Stomach (tissue), 19 donors: ENCODE measurements at places on chromosomes 5 and 9.

DNA sequence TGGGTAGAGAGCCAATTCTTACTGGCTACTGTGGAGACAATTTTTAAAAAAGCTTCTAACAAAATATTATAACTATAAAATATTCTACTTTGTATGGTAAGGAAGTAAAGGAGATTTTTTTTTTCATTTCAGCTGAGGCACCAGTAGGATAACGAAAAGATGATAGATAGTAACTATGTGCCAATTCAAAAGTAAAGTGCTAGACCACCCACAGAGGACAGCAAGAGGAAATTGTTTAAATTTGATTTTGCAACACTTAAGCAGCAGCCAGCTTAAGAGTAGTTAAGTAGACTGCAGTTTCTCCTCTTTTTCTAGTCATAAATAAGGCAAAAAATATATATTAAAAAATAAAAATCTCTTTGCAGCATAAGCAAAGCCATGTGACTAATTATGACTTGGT is 1539.3 kb upstream of the ACO1 start:
- no peak for DNase-seq

- DNase-seq: no peak
These were observed 358.0 kb downstream of the ENC1 start for GRCh38 chr5:74282490-74282889.

DNA sequence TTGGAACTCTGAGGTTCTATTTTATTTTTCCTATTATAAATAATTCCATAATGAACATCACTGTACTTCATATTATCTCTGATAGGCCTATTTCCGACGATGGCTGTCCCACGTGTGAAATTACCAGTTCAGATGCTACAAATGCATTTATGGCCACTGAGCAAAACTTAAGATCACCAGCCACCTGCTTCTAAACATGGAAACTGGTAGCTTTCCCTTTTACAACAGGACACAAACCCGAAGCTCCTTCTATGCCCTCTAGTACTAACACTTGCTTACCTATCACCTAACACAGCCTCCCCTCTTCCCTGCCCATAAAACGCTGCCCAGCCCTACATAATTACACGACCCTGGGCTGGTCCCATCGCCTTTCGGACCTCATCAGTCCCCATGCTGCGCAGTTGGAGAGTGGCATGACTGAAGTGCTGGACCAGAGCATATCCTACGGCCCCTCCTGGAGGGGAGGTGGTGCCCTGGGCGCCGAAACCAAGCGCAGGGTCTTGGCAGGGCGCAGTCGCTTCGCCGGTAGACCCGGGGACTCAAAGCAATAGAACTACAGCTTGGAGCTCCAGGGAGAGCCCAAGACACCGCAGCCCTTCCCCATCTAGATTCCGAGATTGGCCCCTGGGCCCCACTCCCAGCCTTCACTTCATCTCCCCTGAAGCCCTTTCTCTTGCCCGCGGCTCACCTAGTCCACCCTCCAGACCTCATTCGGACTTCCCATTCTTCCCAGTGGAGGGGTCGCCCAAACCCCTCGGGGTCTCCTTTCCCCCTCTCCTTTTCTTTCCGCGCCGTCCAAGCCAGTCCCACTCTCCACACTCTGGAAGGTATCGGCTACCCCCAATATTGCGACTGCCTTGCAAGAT is 1.0 kb upstream of the SAP30L start:
- peak; percentile 37 for DNase-seq

DNA sequence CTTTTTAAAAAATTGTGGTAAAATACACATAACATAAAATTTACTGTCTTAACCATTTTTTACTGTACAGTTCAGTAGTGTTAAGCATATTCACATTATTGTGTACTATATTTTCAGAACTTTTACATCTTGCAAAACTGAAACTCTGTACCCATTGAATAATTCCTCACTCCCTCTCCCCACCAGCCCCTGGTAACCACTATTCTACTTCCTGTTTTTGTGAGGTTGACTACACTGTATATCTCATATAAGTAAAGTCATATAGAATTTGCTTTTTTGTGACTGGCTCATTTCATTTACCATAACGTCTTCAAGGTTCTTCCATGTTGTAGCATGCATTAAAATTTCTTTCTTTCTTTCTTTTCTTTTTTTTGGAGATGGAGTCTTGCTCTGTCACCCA is 87.0 kb downstream of the LNPEP start:
- DNase-seq: no peak

- no peak for DNase-seq
These were observed 218.2 kb downstream of the MAST4 start for GRCh38 chr5:66814146-66814991.
